ENCODE measurements at places on chromosomes 5 and 9.

GRCh38 chr5:32889078-32889477 lies 178.0 kb downstream of the NPR3 start:
- DNase-seq, result no peak

GRCh38 chr9:127209220-127209619 lies 55.4 kb upstream of the GARNL3 start:
- no peak for DNase-seq

DNA sequence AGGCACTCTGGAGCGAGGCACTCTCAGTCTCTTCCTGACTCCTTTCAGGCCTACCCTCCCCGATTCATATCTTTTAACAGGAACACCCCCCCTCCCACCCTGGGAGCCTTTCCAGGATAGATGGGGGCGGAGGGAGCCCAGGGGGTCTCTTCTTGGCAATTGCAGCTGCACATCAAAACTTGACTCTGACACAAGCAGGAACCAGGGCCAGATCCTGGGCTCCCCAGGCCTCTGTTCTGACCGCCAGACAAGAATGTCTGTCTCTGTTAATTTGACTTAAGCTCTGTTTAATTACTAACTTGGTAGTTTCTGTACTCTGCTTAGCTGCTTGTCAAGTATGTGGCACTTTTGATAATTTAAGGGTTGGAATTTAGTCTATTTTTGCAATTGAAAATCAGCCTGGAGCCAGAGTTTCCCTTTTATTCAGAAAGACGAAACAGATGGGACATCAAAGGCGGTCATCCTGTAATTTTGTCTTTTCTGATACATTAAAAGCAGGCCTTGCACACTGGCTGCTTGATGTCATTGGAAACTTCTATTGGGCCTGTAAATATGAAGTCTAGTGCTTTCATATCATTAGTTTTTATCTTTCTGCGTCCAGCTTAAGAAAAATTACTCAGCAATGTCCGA lies 43.3 kb downstream of the ACTL7B start:
- DNase-seq, result no peak

GRCh38 chr5:2747363-2748162 lies 3.9 kb downstream of the IRX2 start:
- no peak for DNase-seq

DNA sequence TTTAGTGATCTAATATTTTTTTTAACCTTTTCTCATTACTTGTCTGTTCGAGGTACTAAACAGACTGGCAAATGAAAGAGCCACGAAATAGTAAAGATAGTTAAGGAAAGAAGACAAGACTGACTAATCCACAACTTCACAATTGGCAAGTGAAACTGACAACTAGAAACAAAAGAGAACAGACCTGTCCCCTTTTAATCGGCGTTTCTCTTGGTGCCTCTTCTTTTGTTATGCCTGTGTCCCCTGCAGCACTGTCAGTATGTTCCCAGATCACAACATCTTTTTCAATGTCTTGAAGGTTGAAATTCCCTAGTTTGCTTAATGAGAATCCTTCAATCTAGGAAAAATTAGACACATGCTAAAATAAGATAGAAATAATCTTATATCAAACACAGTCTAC lies 26.1 kb downstream of the TUT7 start:
- no peak for DNase-seq

DNA sequence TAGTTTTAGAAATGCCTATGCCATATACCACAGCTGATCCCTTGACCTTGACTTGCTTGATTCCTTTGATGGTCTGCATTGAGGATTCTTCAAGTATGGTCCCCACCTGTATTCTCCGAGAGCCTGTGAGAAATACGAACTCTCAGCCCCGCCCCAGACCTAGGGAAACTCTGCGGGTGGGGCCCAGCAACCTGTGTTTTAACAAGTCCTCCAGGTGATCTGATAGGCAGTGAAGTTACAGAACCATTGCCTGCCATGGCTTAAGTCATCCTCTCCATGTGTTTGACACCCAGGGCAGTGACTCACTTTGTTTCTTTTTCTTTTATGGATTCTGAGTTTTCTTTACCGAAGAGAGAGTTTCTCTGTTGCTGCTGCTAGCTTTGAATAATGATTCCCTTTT lies 18.5 kb downstream of the FRMPD1 start:
- no peak for DNase-seq

DNA sequence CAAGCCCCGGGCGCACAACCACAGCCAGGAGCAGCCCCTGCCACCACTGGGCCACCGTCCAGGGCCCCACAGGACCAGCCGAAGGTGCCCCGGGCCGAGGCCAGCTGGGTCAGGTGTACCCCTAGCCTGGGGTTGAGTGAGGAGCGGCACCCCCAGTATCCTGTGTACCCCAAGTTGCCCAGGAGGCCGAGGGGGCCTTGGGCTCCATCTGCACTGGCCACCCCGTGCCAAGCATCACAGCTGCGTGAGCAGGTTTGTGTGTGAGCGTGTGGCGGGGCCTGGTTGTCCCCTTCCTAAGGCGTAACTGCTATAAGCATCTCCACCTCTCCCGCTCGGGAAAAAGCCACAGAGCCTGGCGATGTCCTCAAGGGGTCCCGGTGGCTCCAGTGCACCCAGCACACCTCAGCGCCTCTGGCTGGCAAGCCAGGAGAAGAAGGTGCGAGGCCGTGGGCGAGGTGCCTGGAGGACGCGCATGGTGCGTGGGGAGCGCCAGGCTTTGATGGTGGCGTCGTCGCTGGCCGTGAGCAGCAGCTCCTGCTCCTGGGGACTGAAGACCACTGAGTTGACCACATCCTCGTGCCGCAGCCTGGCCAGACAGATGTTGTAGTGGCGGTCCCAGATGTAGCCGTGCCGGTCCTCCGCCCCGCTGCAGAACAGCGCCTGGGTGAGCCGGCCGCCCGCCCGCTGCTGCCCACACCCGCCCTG lies 3.9 kb downstream of the FBXW5 start:
- DNase-seq, result no peak

GRCh38 chr5:383621-384020 lies 59.4 kb upstream of the EXOC3 start:
- DNase-seq, result no peak

GRCh38 chr9:121675969-121676822 lies 24.8 kb downstream of the DAB2IP start:
- no peak for DNase-seq

- no peak for DNase-seq
Observed at GRCh38 chr9:132160802-132161742, 786 bp upstream of the NTNG2 start.
